ENCODE measurements at places on chromosomes 11 and 22. TPM values are rescaled to one million over a fixed set of nuclear protein-coding genes. Genes with fewer than 3 reads are reported as not detected.

DNA sequence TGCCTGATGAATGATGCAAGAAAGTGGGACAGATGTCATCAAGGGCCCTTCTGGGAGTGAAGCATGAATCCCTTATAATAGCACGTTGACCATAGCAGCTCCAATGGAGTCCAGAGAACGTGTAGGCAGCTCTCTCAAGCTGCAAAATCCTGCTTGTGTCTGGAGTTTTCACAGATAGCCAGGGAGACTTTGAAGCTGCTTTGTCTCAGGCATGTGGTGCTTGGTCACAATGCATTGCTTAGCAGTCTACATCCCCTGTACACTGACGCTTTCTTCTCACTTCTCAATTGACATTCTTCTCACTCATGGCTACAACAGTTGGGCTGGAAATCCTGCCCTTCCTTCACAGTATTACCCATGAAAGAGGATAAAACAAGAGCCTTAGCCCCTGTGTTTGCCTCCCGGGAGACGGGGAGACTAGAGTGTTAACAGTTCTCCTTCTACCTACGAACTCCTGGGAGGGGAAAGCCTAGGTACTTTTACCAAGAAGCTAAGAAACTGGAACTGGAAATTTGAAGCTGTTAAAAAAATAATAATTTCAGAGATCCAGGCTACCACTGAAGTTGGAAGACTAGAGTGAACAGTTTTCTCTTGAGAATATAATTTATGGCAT is 20.7 kb upstream of the MMP7 start:
- DNase-seq: no peak

Gene GGT5
- 39.7 TPM for total RNA-seq

DNA sequence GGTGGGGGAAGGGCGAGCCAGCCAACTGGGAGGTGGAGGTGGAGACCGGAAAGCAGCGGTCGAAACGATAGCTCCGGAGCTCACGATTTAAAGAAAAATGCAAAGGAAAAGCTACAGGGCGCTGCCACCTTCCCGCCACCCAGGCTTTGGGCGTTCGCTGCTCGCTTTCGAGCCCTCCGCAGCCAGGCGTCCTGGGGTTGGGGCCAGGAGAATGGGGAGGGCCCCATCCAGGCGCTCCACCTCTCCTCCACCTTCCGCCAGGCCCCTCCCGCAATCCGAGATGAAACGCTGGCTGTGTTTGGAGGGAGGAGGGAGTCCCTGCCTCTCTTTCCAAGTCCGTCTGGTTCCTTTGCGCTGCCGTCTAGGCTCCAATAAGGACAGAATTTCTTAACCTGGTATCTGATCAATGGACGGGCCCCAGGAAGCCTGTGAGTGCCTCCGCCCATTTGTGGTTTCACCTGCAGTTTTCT is 483 bp upstream of the ABTB2 start:
- DNase-seq: peak; percentile 66

Gene LRRC10B
- total RNA-seq: 0.09 TPM

DNA sequence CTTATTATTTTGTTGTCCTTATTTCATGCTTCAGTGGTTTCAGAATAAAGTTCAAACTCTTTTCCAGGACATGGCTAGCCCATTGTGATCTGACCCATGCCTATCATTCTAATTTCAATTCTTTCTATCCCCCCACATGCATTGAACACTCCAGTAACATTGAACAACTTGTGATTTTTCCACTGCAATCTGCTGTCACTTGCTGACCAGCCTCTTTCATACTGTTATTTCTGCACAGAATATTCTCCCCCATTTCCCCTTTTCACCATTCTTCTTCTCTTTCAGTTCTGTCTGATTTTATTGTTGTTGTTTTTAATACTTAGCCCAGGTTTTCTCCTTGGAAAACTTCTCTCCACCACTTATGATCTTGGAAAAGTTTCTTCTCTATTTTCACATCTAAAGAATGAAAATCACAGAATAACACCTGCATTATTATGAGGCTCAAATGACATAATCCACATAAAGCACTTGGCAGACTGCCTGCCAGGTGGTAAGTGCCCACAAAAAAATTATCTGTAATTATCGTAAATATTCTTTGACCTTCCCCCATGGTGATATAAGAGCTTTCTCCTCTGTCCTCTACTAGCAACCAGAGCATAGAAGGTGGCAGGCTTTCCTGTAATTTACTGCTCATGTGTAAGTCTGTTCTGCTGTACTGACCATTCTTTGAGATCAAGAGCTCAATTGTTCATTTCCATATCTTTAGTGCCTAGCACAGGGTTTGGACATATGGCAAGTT is 51.9 kb upstream of the EED start:
- DNase-seq: no peak

Gene VSIG10L2
- total RNA-seq: 1.3 TPM

Gene LARGE1
- total RNA-seq: 37.4 TPM

DNA sequence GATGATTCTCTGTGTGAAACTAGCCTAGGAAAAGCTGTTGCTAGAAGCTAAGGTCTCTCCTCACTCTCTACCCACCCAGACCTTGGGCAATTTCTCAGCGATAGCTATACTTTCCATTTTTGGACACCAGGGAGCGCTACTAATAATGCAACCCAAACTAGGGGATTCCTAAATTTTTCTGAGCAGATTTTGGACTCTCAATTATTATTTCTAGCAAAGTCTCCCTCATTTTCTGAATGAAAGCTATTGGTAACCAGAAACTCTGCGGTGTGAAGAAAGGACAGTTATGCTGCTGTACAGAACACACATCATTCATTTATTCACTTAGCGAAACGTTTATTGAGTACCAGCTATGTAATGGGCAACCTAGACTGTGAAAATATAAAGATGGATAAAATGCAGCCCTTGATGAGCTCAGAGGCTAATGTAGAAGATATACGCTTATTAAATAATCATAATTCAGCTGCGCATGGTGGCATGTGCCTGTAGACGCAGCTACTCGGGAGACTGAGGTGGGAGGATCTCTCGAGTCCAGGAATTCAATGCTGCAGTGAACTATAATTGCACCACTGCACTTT is 6.1 kb upstream of the STIM1 start:
- peak; percentile 31 for DNase-seq

DNA sequence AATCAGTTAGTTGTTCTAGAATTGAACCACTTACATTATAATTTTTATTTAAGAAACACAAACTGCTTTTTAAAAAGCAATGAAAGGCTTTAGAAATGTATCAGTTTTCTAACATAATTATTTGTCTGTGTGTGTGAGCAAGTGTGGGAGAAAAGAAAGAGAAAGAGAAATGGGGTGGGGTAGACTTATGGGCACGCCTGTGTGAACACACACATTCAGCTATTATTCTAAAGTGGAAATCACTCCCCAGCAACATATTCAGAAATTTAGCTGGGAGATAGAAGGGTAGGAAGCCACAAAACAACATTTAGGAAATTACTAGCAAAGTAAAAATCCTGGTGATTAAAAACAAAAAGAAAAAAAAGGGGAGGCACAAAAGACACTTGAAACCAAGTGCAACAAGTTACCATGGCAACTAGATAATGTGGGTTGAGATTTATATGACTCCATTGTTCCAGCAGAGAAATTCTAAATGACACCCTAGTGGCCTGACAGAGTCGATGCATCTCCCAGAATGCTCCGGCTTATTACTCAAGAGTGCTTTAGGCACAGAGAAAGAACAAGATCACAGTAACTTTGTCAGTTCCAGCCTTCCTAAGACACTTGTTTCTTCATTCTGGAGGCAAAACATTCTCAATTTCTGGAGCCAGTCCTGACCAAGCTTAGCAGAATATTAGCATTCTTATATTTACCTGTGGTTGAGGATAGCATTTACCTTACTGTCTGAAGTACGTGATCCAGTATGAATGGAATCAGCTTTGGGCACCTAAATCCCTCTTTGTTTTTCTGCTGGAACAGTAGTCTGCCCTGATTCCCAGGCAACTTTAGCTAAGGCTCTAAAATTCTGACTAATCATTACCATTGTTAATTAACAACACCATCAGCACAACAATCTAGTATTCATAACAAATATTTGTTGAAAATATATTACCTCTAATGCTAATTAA is 444.4 kb downstream of the DLG2 start:
- DNase-seq: no peak

Gene RASL10A
- 15.1 TPM for total RNA-seq

DNA sequence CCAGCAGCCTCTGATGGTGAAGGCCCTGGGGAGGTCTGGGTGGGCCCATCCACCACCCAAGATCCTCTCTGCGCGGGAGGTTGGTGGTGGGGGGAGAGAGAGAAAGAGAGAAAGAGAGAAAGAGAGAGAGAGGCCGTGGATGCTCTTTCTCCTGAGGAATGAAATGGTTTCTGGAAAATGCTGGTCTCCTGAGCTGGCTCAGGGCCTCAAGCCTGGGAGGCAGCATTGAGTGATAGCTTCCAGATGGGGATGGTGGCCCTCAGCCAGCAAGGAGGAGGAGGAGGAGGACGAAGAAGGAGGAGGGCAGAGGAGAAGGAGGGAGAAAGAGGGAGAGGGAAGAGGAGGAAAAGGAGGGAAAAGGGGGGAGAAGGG is 4.6 kb downstream of the TSPAN32 start:
- no peak for DNase-seq

Gene OR52R1
- total RNA-seq: not detected

DNA sequence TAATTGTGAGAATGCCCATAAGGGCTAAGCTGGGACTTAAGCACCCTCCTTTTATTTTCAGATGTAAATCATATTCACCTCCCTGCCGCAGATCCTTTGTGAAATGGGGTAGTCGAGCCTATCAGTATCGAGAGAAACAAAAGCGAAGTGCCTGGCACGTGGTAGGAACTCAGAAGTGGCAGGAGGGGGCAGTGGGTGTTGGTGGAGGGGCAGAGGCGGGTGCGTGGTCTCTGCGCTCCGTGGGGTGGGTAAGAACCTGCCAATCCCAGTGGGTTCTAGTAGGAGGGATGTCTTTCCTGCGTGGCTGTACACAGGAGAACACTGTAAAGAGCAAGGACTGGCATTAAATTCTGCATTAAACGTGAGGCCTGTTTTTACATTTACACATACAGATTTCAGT is 21.8 kb upstream of the PARVB start:
- no peak for DNase-seq

GRCh38 chr22:19554834-19555404 is 30.7 kb upstream of the CLDN5 start:
- no peak for DNase-seq

GRCh38 chr11:76861490-76861953 is 804 bp downstream of the ACER3 start:
- DNase-seq: no peak

DNA sequence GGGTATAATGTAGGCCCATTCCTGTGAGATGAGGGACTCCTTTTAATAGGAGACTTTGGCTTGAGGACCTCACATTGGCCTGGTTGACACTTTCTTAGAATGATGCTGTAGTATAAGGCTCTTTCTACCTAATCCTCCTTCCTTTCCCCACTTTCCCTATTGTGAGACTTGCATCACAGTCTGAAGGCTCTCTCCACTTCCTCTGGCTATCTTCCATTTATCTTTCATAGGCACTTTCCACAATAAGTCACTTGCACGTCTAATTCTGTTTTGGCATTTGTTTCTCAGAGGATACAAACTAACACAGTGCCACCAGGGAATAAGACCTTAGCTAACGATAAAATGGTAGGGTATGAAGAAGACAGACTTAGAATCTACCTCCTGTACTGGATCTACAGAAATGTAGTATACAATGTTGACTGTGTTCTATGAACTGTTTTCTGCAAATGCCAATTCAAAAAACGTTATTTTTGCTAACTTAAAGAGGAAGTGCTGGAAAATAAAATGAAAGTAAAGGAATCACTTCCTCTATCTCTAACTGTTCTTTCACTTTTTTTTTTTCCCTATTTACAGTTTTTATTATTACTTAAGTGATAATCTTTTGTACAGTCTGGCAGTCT is 17.9 kb upstream of the PDE3B start:
- DNase-seq: no peak

DNA sequence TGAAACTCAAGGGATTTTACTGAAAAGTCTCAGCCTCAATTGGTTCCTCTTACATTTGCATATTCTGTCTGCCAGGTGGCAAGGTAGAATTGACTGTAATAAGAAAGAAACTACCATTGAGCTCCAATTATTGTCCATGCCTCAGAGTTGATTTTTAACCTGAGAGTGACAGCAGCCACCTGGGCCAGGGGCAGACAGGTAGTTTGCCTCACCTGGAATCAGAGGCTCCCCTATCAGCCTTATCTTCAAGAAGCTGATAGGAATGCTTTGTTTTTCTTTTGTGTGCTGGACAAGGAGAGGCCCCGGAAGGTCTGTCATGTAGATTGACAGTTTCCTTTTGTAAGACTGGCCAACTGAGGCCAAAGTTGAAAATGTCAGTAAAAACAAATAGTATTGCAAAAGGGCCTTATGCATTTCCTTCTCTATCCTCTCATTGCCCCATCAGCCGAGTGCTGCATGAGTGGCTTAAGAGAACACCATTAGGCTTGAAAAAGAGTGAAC is 34.1 kb downstream of the CD44 start:
- DNase-seq: no peak

GRCh38 chr22:34055525-34056200 is 135.4 kb upstream of the LARGE1 start:
- DNase-seq: no peak

- no peak for DNase-seq
Observed at GRCh38 chr11:126748100-126748791, 252.3 kb downstream of the KIRREL3 start.

GRCh38 chr22:37020192-37020479 is 594 bp downstream of the MPST start:
- DNase-seq: peak; percentile 62

Gene SLC22A25
- not detected for total RNA-seq

- DNase-seq: no peak
Observed at GRCh38 chr11:33913991-33914390, 22.1 kb upstream of the LMO2 start.
